Muscle of leg (tissue), 16 donors: ENCODE measurements at places on chromosomes 6 and 20.

GRCh38 chr20:53547664-53548239 lies 45.9 kb downstream of the ZNF217 start:
- H3K36me3 ChIP-seq = no peaks in the 10 kb centered on the region
- no peak overlapping the region for H3K27ac ChIP-seq
- H3K4me3 ChIP-seq = no peak overlapping the region
- peak; percentile 88 for DNase-seq

DNA sequence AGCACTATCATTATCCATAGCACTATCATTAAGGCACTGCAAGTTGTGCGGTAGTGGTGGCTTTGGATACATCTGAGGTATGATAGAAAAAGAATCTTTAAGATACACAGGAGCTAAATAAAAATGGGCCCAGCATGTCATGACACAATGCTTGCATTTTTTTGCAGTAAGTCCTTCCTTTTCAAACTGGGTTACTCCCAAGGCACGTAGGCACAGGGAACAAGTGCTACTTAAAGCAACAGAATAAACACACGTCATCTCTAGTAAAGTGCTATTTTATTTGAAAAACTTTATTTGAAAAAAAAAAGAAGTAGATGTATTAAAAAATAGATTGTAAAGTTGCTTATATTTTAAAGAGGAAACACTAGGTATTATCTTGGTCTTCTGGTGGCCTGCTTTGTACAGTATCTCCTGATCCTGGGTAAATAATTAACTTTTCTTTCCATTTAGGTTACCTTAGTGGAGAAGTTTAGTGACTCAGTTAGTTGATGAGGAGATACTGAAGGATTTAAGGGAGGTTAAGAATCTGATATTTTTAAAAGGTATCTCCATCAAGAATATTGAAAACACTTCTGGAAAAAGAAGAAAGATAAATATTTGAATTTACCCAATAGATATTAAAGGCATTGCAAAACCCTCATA lies 129.6 kb downstream of the EDN1 start:
- H3K4me3 ChIP-seq = no peak overlapping the region
- H3K36me3 ChIP-seq = no peaks in the 10 kb centered on the region
- no peaks in the 10 kb centered on the region for H3K27me3 ChIP-seq
- no peak for DNase-seq

DNA sequence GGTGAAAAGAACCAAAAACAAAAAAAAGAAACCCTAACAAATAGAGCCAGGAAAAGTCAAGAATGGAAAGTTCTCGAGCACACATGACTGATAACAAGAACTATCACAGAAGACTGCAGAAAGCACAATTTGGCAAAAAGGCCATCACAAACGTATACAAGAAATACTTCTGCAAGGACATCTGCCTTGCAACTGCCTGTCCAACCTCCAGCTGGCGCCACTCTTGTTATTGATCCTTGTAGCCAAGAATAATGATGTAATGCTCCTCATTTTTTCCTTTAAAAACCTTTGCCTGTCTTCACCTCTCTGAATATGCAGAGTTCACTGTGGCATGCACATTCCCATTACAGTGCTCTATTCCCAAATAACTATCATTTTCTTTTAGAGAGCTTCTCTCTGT lies 87.9 kb upstream of the BMP5 start:
- peak; percentile 81 for DNase-seq
- H3K4me1 ChIP-seq = no peaks in the 10 kb centered on the region
- H3K27me3 ChIP-seq = no peaks in the 10 kb centered on the region

- no peak overlapping the region for H3K4me3 ChIP-seq
- DNase-seq = peak; percentile 86
- no peaks in the 10 kb centered on the region for H3K36me3 ChIP-seq
- H3K4me1 ChIP-seq = peaks cover 25% of the 10 kb centered on the region
- peak overlapping the region; percentile 70 for H3K27ac ChIP-seq
- no peaks in the 10 kb centered on the region for H3K27me3 ChIP-seq
Observed at GRCh38 chr6:21845018-21845417, 251.5 kb downstream of the SOX4 start.

DNA sequence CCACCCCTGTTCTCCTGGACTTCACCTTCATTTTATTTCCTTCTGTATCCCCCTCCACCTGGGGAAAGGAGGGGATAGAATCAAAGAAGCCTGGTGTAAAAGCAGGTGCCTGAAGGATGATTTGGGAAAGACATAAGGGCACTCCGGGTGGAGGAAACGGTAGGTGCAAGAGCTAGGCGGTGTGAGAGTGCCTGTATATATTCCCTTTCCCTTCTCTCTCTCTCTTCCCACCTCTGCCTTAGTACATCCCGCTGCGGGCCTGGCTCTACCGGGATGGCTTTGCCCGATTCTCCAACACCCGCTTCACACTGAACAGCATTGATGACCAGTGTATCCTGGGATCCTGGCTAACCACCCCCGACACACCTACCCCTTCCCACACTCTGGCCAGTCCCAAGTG lies 26.2 kb downstream of the PDRG1 start:
- H3K4me1 ChIP-seq = no peaks in the 10 kb centered on the region
- no peaks in the 10 kb centered on the region for H3K36me3 ChIP-seq
- H3K27me3 ChIP-seq = peaks cover 6% of the 10 kb centered on the region
- no peak overlapping the region for H3K4me3 ChIP-seq
